Panc1 (cell line): ENCODE measurements at places on chromosomes 11 and 22.

GRCh38 chr11:64078905-64079304 is 43.2 kb downstream of the FLRT1 start:
- DNase-seq, result no peak
- no peaks in the 10 kb centered on the region for H3K27me3 ChIP-seq
- H3K4me3 ChIP-seq, result no peak overlapping the region
- H3K27ac ChIP-seq, result no peak overlapping the region
- peaks cover 12% of the 10 kb centered on the region for H3K4me1 ChIP-seq

- peaks cover 77% of the 10 kb centered on the region for H3K4me1 ChIP-seq
- no peaks in the 10 kb centered on the region for H3K36me3 ChIP-seq
- H3K4me3 ChIP-seq, result no peak overlapping the region
- H3K27me3 ChIP-seq, result no peaks in the 10 kb centered on the region
Measured at GRCh38 chr11:65474864-65475263, 24.0 kb upstream of the MALAT1 start.

DNA sequence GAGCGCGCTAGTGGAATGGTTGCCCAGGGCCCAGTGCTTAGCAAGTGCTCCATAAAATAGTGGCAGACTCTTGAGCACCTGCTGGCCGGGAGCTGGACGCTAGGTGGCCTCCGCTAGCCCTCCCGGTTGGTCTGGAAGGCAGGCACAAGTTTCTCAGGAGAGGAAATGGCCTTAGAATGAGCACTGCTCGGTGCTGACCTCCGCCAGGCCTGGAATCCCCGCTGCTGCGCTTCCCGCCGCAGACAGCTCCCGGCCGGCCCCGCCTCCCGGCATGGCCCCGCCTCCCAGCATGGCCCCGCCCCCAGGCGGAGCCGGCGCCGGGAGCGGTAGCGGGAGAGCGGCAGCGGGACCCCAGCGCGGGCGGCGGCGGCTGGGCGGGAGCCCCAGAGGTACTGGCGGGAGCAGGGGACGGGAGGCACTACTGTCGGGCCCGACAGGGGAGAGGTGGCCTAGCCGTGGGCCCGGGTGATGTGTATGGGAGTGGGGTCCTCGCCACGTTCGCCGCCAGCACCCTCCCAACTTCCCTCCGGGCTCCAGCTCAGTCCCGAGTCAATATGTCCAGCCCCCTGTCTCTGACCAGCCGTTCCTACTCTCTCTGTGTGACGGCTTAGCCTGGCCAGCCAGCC is at the start of gene SIPA1:
TSS of gene SIPA1 (plus strand) at position 308 of the 626 bp plus-strand sequence. CDS start 2,821 bp downstream, outside the sequence.
- peaks cover 10% of the 10 kb centered on the region; the same call in 1 of the 2 replicates for H3K36me3 ChIP-seq
- peak within 1 kb of the TSS; percentile 79 for H3K4me3 ChIP-seq
- peak; percentile 69 for DNase-seq
- H3K27me3 ChIP-seq, result no peaks in the 10 kb centered on the region
- H3K27ac ChIP-seq, result peak within 1 kb of the TSS; percentile 91

GRCh38 chr11:47980907-47981621 is 705 bp downstream of the PTPRJ start:
- H3K27me3 ChIP-seq, result no peaks in the 10 kb centered on the region
- DNase-seq, result no peak
- peak overlapping the region; percentile 89 for H3K27ac ChIP-seq
- peak overlapping the region; percentile 67 for H3K4me3 ChIP-seq
- no peaks in the 10 kb centered on the region for H3K36me3 ChIP-seq

DNA sequence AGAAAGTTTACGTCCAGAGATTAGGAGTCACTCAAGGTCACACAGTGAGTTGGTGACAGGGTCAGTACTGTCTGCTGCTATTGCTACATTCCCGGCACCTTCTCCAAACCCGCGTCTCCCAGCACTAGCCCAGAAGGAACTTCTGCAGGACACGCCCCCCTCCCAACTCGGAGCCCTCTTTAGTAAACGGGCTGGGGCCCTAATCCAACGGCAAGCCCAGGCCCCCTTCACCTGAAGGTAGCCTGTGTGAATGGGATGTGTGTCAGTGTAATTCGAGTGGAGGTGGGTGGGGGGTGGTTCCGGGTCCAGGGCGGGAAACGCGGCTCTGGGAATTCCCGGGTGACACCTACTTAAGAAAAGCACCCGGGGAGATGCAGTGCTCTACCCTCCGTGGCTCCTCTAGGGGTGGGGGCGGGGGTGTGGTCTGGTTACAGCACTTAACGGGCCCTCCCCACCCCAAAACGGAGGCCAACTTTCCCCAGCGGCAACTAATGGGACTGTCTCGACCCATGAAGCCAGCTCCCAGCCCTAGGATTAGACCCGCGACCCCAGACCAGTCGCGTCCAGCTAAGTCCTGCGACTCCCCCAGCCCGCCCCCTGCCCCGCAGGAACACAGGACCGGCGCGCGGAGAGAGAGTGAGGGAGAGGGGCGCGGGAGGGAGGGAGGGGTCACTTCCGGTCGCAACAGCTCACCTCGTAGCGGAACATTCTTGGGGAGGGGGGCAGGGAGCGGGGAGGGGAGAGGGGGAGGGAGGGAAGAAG is 468 bp downstream of the PATL1 start:
- H3K4me3 ChIP-seq, result peak overlapping the region; percentile 88
- H3K4me1 ChIP-seq, result peaks cover 20% of the 10 kb centered on the region
- no peaks in the 10 kb centered on the region for H3K27me3 ChIP-seq

- H3K4me3 ChIP-seq, result no peak overlapping the region
- H3K4me1 ChIP-seq, result no peaks in the 10 kb centered on the region
- no peak overlapping the region for H3K27ac ChIP-seq
- no peaks in the 10 kb centered on the region; the same call in 1 of the 2 replicates for H3K27me3 ChIP-seq
- DNase-seq, result no peak
Measured at GRCh38 chr11:74685905-74686304, 45.3 kb downstream of the CHRDL2 start.

DNA sequence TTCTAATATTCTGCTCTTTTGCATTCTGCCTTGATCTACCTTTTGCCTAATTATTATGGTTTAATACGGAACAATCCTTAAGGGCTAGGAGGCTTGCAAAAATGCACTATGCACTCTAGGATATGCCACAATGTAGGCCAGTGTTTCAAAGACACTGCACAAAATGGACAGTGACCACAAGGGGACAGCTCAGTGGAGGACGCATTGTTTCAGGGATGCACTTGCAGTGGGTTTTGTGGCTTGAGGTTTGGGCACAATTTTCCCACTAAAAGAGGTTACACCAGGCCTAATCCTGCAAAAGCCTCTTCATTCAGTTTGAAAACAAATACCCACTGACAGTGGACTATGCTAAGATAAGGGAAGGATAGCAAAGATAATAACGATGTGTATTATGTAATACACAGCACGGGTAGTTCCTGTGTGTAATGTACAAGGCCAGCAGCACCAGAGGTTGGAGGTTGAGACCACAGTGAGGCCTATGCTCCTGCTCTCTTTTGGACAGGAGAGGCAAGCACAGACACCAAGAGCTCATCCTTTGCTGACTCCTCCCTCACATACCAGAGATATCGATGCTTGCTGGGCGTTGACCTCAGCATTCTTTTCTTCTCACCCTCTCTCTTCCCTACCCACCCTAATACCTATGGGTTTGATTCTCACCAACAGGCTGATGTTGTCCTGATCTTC is 12.7 kb downstream of the MAP6 start:
- H3K27me3 ChIP-seq, result peaks cover 16% of the 10 kb centered on the region; the same call in 1 of the 2 replicates
- no peak overlapping the region for H3K27ac ChIP-seq

DNA sequence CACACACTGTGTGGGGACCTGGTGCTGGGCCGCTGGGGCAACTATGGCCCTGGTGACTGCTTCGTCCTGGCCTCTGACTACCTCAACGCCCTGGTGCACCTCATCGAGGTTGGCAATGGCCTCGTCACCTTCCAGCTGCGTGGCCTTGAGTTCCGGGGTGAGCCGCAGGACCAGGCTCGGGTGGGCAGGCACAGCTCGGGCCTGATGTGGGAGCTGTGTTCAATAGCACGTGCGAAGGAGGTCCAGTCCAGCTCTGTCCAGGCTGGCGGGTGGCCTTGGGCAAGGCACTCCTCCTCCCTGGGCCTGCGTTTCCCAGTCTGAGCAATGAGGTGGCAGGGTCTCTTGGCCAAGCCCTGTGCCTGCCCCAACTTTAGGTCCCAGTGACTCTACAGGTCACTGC is 8.3 kb upstream of the SIPA1 start:
- H3K36me3 ChIP-seq, result peaks cover 18% of the 10 kb centered on the region
- H3K4me3 ChIP-seq, result no peak overlapping the region
- H3K4me1 ChIP-seq, result no peaks in the 10 kb centered on the region
- H3K27ac ChIP-seq, result no peak overlapping the region
- no peaks in the 10 kb centered on the region for H3K27me3 ChIP-seq
- DNase-seq, result no peak

GRCh38 chr11:88531831-88532230 is 194.3 kb upstream of the CTSC start:
- no peaks in the 10 kb centered on the region for H3K27me3 ChIP-seq
- no peak for DNase-seq
- H3K4me3 ChIP-seq, result no peak overlapping the region
- H3K4me1 ChIP-seq, result no peaks in the 10 kb centered on the region
- H3K36me3 ChIP-seq, result no peaks in the 10 kb centered on the region

- no peak for DNase-seq
- no peaks in the 10 kb centered on the region for H3K27me3 ChIP-seq
- no peaks in the 10 kb centered on the region for H3K4me1 ChIP-seq
- H3K36me3 ChIP-seq, result no peaks in the 10 kb centered on the region
- H3K4me3 ChIP-seq, result no peak overlapping the region
- H3K27ac ChIP-seq, result no peak overlapping the region
Measured at GRCh38 chr11:82458761-82459160, 274.9 kb downstream of the FAM181B start.

GRCh38 chr11:8263769-8264410 is at the start of gene LMO1:
TSS of gene LMO1 (minus strand) at chr11:8263878. CDS start at chr11:8263362, 516 bp downstream.
- no peak within 1 kb of the TSS for H3K27ac ChIP-seq
- peaks cover 34% of the 10 kb centered on the region for H3K27me3 ChIP-seq
- DNase-seq, result peak; percentile 54
- H3K36me3 ChIP-seq, result no peaks in the 10 kb centered on the region

DNA sequence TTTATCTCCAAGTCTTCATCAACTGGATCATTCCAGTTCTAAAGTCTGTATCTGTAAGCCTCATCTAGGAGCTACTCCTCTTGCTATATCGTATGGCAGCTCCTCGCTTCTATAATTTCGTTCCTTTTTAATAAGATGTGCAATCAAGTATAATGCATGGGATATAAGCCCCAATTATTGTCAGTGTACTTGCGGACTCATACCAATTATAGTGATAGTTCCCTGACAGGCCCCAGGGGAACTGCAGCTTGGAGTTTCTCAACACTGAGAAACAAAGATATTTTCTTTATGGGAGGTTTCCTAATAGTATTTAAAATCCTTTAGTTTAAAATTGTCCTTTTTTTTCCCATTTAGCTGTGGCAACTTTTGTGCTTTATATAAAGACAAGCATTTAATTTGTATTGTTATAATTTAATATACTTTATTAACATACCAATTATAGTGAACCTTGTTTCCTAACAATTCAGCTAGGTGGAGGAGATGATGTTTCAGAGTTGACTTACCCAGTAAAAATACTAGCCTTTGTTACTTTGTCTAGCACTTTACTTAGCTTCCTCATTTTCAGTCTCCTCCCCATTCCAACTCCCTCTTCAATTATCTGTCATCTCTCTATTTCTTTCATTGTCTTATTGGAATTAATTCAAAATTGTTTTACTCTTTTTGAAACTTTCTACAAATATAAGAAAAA is 25.3 kb upstream of the DDX17 start:
- H3K27me3 ChIP-seq, result no peaks in the 10 kb centered on the region
- no peak overlapping the region for H3K4me3 ChIP-seq
- no peak overlapping the region for H3K27ac ChIP-seq
- H3K4me1 ChIP-seq, result no peaks in the 10 kb centered on the region
- H3K36me3 ChIP-seq, result no peaks in the 10 kb centered on the region
- no peak for DNase-seq

DNA sequence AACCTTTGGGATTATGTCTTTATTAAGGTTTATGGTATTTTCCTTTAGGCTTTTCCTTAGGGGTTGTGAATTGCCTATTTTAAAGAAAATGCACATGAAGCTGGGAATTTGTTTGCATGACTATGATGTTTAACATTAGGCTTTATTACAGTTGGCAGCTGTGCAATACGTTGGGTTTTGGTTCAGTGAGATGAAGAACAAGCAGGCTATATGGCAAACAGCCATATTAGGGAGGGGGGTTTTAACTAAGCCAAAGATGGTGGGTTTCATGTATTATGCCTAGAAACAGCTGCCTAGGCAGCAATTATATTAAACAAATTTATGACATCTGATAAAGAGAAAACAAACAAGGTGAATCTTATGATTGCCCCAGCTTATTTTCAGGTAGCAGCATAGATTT is 880.8 kb downstream of the FAM181B start:
- no peak overlapping the region for H3K27ac ChIP-seq
- DNase-seq, result no peak
- no peaks in the 10 kb centered on the region for H3K4me1 ChIP-seq
- no peaks in the 10 kb centered on the region for H3K27me3 ChIP-seq
- no peak overlapping the region for H3K4me3 ChIP-seq
- H3K36me3 ChIP-seq, result no peaks in the 10 kb centered on the region

GRCh38 chr11:9507277-9507580 is 46.4 kb downstream of the ZNF143 start:
- DNase-seq, result no peak
- peaks cover 9% of the 10 kb centered on the region; the same call in 1 of the 2 replicates for H3K4me1 ChIP-seq
- no peaks in the 10 kb centered on the region for H3K36me3 ChIP-seq

DNA sequence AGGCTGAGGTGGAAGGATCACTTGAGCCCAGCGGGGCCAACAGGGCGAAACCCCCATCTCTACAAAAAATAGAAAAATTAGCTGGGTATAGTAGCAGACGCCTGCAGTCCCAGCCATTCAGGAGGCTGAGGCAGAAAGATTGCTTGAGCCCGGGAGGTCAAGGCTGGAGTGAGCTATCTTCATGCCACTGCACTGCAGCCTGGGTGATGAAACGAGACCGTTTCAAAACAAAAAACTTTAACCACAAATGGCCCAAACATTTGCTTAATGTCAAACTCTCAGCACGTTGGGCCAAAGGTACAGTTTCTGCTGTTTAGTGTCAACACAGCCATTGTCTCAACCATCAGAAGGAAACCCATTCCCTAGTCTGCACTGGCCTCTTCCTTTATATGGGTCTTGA is 69.2 kb upstream of the TTC12 start:
- peaks cover 34% of the 10 kb centered on the region for H3K27me3 ChIP-seq
- no peaks in the 10 kb centered on the region for H3K36me3 ChIP-seq
- H3K27ac ChIP-seq, result no peak overlapping the region
- no peak for DNase-seq
- no peak overlapping the region for H3K4me3 ChIP-seq

GRCh38 chr22:43118024-43118849 is 7.7 kb downstream of the BIK start:
- H3K27ac ChIP-seq, result no peak overlapping the region
- no peak for DNase-seq
- H3K36me3 ChIP-seq, result no peaks in the 10 kb centered on the region

GRCh38 chr11:2708151-2708581 is 8.4 kb upstream of the KCNQ1OT1 start:
- no peak overlapping the region for H3K4me3 ChIP-seq
- H3K4me1 ChIP-seq, result 0 out of 2 replicates have a peak, but pooled peaks cover 2% of the 10 kb centered on the region
- no peak overlapping the region for H3K27ac ChIP-seq
- no peaks in the 10 kb centered on the region for H3K27me3 ChIP-seq

DNA sequence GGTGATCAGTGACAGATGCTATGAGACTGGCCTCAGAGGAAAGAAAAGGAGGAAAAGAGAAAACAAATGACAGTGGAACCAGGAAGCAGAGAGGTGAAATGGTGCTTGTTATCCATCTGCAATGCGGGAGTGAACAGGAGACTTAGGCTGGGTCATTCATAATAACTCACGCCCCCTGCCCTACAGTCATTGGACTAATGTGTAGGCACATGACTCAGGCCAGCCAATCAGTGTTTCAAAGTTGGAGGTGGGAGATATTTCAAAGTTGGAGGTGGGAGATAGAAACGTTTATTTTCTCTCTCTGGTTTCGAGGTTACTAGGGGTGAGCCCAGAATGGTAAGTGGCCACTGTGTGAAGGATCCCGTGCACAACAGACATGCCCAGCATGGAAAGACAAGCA is 30.3 kb downstream of the SLC22A6 start:
- H3K36me3 ChIP-seq, result no peaks in the 10 kb centered on the region
- H3K27ac ChIP-seq, result no peak overlapping the region
